NCI-H1092 (cell line): ENCODE measurements at places on chromosomes 3 and 15.

GRCh38 chr3:105801397-105801796, 67.4 kb downstream of the CBLB start:
- DNase-seq, result no peak

GRCh38 chr3:38949994-38950393, 101.8 kb downstream of the SCN11A start:
- DNase-seq, result no peak

GRCh38 chr15:75455982-75456531, 4.6 kb upstream of the SIN3A start:
- DNase-seq, result no peak

- DNase-seq, result no peak
These were observed 75.4 kb upstream of the ABHD17C start for GRCh38 chr15:80619680-80620079.

- DNase-seq, result no peak
These were observed 303.1 kb downstream of the RPLP1 start for GRCh38 chr15:69755551-69756310.
